CD4-positive, alpha-beta T cell treated with Interleukin-6 at 100 ng/mL for 8 hours (primary cell): ENCODE measurements at places on chromosomes 1 and 21.

GRCh38 chr1:55833529-55834091 lies 618.4 kb upstream of the USP24 start:
- no peak for DNase-seq

DNA sequence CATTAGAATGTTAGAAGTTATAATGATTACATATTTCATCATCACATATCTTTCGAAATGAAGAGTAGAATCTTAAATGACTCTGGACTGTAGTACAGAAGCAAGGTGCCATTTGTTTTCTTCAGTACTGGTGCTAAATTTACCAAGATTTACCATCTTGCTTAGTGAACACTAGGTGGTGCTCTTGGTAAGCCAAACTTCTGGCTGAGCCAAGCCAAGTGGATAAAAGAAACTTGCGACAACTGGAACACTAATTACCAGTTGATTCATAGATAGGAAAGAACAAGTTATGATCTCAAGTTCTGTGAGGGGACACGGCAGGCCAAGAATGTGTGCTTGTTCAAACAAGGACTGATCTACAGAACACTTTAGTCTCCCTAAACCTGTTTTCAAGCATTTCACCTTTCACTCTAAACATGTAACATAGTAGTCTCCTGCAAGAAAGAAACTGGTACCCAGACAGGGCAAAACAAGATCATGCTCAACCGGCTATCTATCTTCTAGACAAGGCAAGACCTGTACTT lies 19.8 kb downstream of the SPRTN start:
- peak; percentile 58 for DNase-seq

- no peak for DNase-seq
Observed at GRCh38 chr1:164760569-164760968, 201.6 kb downstream of the PBX1 start.

- DNase-seq, result no peak
Observed at GRCh38 chr1:43066578-43066977, 105.5 kb downstream of the EBNA1BP2 start.

DNA sequence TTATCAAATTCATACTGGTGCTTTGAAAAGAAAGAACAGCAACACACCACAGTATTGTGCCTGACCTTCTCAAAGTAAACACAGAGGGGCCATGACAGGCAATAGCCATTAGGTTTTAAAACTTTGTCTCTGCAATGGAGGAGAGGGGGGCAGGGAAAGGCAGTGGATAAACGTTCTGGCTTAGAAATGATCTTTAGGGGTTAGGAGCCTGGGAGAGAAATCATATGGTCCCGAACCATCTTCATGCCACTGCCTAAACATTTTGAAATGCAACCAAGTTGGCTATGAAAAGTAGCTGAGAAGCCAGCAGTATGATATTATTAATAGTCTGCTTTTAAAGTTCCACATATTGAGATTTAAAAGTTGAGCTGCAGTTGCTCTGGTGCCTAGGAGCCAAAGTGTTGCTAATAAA lies 39.8 kb downstream of the PLPP3 start:
- no peak for DNase-seq

DNA sequence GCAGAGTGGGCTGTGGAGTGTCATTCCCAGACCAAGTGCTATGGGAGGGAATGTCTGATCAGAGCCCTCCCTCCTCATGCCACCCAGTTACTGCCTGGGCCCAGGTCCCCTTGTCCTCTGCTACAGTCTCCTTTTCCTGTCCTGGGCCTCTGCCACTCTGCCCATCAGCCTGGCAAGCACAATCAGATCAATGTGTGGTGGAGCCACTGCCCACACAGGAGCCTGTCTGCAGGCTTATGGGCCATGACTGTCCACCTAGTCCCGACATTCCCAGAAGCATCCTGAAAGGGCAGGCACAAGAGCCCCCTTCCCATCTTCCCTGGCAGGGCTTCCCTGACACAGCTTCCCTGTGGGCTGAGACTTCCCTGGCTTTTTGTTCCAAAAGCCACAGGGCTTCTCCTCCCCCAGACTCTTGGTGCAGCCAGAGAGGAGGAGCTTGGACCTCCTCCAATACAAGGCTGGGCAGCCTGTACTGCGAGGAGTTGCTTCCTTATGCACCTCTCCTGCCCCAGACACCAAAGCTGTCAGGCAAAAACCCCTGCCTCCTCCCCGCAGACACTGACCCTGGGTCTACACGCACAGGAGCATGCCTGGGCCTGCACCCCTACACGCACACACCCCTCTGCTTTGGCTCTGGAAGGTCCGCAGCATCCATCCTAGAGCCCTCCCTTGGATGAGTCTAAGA lies 29.2 kb upstream of the CNTN2 start:
- DNase-seq, result no peak

DNA sequence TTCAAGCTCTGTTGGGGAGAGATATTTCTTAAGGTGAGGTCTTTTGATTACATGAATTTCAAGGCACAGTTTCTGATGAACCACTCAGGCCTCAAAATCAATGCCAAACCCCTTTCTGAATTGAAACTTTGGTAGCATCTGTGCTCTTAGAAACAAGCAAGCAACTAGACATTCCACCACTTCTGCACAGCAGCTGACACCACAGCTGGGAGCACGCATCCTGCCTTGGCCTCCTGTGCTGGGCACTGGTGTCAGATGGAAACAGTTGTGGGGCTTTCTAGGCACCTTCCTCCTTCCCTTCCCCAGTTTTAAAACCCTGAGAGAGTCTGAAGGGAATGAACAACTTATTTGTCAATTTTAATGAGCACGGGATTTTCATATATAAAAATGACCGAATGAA lies 360.2 kb downstream of the ADGRL2 start:
- DNase-seq, result no peak

- DNase-seq, result no peak
Observed at GRCh38 chr1:165837838-165838364, 10.5 kb downstream of the UCK2 start.

DNA sequence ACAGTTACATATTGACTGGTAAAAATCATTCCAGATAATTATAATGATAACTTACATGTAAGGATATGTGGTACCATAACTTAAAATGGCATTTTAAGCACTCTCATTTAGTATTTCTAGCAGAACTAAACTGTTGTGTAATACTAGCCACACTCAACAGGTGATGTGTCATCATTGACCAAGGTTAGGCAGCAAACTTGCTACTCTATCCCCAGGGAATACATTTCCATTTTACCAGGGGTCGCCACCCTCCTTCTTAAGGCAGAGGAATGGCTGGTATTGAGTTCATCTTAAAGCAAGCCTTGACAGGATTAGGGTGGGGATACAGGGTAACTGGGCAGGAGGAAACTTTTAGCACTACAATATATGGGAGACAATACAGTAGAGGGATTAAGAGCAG lies 259.8 kb upstream of the CAMK1G start:
- DNase-seq, result no peak

DNA sequence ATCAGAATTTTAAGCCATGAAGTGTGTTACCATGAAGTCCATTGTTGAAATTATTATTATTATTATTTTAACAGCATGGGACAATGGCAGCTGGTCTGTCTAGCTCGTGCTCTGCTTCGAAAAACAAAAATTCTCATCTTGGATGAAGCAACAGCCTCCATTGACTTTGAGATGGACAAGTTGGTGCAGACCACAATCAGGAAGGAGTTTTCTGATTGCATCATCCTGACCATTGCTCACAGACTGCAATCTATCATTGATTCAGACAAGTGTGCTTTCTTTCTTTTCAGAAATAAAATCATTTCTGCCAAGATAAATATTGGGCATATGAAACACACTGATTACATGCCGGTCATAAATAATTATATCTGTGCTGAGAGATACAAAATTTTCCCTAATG lies 21.0 kb downstream of the HSPA13 start:
- DNase-seq, result no peak

- no peak for DNase-seq
Observed at GRCh38 chr21:38299671-38300070, 42.9 kb downstream of the KCNJ15 start.

DNA sequence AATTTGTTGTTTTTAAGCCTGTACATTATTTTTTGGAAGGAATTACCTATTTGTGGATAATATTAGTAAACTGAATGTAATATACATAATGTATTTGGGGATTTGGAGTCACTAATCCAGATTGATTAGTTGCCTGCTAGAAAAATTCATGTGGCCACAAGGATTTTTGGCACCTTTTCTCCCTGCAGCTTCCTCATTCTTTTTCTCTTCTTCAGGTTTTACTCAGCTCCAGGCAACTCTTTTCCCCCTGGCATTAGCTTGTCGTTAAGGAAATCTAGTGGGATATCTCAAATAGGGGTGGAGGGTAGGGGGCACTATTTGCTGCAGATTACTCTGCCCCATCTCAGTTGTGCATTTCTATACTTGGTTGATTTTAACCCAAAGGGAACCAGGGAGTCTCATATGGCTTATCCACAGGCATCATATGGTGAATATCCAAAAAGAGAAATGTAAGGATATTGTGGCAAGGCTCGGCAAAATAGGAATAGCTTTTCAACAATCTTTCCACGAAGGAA lies 203.1 kb downstream of the NFIA start:
- no peak for DNase-seq

DNA sequence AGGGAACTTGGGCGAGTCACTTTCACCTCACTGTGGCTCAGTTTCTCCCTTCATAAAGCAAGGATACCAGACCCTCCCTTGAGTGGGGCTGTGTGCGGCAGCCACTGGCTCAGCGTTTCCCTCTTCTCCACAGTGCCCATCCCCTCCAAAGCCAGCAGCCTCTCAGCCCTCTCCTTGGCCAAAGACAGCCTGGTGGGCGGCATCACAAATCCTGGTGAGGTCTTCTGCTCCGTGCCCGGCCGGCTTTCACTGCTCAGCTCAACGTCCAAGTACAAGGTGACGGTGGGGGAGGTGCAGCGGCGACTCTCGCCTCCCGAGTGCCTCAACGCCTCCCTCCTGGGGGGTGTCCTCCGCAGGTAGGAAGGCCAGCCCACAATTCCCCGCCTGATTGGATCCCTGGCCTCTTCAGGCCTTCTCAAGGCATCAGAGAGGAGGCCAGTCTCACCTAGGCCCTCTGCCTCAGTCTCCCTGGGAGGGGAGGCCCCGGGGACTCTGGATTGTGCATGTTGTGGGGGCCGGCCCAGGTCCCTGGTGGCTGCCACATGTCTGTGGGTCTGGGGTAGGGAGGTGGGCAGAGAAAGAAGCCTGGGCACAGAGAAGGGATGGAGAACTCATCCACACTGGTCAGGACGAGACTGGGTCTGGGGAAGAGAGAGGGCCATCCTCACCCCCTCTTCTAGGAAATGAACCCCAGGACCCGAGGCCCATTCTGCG lies 15.2 kb downstream of the TFAP2E start:
- DNase-seq, result no peak

DNA sequence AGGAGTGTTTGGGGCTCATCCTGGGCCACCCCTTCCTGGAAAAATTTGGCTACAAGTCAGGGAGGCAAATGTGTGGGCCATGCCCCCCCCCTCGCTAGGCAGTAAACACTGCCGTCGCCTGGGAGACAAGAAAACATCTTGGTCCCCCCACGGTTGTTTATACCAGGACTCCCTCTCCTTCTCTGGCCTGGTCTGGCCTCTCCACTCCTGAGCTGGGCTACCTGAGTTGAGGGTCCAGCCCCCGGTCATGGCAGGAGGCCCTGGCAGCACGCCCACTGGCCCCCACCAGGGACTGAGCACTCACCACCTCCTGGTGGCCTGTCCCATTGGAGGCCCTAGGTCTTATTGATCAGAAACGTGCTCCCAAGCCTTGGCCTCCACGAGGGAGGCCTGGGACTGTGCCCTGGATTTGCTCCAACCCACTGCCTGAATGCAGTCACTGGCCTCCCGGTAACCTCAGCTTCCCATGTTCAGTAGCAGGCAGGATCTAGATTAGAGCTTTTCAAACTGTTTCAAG lies 15.8 kb downstream of the KCNQ4 start:
- no peak for DNase-seq

DNA sequence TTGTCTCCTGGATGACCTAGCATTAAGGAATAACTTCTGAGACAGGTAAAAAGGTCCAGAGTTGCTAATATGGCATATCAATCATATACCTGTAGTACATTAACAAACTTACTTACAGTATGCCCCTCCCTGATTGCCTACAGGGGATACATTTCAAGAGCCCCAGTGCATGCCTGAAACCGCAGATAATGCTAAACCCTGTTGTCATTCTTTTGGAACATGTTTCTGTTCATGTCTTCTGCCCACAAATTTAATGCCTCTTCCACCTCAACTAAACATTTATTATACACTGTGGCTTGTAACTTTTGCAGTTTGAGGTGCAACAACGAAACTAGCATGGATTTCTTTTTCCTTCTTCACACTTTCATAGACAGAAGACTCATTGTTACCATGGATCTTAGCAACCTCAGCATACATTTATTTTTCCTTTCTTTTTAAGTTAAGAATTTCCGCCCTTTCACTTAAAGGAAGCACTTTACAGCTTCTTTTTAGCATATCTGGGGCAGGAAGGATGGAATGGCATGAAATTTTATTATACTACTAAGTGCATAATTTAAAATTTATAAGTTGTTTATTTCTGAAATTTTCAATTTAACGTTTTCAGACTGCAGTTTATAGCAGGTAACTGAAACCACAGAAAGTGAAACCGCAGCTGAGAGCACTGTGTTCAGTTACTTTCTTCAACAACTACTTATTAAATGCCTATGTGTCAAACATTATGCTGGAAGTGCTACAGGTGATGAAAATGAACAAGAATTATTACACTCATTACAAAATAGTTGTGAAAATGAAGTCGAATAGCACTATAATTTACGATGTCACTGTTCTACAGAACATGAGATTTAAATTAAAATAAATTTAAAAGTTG lies 25.3 kb downstream of the F13B start:
- DNase-seq, result no peak

- DNase-seq, result no peak
Observed at GRCh38 chr21:25342816-25343215, 264.5 kb downstream of the MRPL39 start.

DNA sequence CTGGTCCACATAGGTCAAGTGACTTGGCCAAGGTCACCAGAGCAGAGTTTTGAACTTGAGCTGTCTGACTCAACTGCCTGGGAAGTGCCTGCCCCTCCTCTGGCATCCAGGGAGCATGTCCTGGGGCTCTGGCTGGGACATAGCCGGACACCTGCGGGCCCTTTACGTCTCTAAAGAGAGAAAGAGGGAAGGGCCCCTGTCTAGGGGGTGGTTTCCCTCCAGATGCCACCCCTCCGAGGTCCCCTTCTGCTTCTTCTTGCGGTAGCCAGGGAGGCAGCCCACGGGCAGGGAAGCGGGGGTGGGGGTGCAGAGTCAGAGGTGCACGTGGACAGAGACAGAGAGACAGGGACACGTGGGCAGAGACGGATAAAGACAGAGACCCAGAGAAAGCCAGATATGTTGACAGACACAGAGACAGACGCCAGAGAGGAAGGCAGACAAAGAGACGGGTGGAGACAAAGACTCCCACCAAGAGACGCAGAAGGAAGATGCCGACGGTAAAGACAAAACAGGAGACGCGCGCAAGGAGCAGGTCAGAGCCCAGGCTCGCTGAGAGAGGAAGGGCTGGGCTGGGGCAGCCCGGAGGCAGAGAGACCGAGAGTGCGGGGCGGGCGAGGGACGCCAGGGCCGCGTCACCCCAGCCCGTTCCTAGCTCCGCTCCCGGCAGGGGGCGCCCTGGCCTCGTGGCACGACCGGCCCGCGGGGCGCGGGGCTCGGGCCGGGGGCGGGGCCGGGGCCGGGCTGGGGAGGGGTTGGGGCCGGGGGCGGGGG lies 458 bp upstream of the ALPL start:
- DNase-seq, result peak; percentile 26

- no peak for DNase-seq
Observed at GRCh38 chr1:8711151-8711550, 106.3 kb downstream of the RERE start.

- DNase-seq, result no peak
Observed at GRCh38 chr1:38940339-38941047, 1.1 kb downstream of the RHBDL2 start.

- no peak for DNase-seq
Observed at GRCh38 chr1:101317590-101317989, 80.8 kb downstream of the S1PR1 start.
